GM04503 (cell line): ENCODE measurements at places on chromosomes 2 and 18.

- no peak for DNase-seq
These were observed 19.9 kb downstream of the SNORC start for GRCh38 chr2:232889876-232890401.

GRCh38 chr2:25310965-25311864 lies 30.5 kb downstream of the DNMT3A start:
- DNase-seq = no peak

DNA sequence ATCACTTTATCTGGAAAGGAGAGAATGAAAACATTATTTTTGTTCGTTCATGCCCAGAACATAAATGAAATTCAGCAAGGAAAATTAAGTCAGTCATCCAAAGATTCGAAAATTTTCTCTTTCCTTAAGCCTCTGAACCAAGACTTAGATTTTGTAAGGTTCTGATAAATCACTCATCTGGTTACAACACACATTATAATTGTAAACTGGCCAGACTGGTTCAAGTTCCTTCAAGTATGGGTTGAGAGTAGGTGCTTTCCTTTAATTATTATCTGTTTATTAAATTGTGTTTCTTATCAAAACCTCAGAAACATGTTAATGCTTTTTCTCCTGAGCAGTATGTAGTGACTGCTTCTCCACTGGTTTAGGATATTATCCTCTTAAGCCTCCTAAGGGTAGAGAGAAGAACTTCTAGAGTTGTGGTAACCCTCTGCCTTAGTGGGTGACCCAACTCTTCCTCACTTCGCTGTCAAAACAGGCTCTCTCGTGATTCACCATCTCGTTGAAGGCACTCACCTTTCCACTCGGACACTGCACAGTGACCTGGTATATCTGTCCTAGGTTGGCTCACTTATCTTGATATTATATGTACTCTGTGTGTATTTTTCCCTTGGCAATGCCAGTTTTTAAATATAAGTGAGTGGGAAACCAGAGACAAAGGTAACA lies 325.9 kb downstream of the PAX3 start:
- DNase-seq = no peak

DNA sequence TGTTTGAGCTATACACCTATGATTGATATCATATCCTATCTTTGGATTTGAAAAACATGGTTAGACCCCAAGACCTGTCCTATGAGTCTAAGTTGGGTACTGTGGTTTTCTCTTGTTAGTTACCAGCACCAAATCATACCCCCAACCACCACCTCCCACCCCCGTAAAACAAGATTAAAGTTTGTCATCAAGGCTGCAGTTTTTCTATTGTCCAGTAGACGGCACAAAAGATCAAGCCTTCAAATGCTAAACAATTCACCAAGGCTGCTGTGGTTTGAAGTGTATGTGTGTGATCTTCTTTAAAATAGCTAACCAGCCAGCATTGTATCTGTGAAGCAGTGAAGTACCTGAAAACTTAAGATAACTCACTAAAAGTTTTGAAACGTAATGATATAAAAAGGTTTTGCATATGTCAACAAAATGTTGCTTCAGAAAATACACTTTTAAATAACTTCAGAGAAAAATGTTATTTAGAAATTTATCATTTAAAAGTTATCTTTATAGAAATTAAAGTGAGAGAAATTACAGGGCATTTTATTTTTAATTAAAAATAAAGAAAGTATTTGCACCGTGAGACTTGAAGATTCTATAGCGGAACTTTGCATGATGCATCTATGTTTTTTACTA lies 5.8 kb upstream of the MEIS1 start:
- no peak for DNase-seq

DNA sequence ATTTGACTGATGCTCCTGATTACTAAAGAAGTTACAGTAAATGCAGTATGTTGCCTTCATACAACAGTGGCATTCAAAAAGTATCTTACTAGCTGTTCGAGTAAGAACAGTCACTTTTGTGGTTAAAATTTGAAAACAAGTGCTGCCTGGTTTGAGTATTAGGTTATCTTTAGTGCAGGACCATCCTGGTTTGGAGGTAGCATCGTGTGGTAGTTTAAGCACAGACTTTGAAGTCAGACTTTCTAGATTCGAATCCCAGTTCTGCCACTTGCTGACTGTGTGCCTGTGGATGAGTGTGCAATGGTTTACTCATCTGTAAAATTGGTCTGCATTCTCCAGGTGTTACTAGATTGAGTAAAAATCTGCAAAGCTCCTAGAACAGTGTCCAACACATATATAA lies 96.8 kb downstream of the SGPP2 start:
- DNase-seq = no peak

DNA sequence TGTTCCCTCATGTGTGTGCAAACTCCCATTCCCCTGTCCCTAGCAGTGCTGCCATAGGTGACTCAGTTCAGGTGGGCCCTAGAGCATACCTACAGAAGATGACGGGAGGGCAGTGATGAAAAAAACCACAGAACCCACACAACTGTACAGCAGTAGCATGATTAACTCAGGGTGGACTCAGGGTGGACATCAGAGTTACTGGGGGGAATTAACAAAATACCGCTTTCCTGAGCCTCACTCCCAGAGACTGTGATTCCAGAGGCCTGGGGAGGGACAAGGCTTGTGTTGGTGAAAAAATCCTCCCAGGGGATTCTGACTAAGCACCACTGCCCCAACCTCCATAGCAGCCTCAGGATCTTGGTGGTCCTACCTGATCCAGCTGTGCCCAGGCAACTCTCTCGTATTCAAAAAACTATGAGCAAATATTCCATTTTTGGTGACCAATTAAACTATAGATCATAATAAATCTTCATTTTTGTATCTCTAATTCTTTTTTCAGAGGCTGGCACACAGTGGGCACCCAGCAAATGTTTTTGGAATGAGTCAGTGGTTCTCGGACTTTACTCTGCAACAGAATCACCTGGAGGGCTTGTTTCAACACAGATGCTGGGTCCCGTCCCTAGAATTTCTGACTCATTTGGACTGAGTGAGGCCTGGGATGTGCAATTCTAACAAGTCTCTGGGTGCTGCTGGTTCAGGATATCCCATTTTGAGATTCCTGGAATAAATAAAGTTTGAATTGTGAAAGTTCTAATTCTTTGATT lies 84.1 kb upstream of the NABP1 start:
- DNase-seq = peak; percentile 51

- no peak for DNase-seq
These were observed 33.6 kb downstream of the APCDD1 start for GRCh38 chr18:10488017-10488416.

DNA sequence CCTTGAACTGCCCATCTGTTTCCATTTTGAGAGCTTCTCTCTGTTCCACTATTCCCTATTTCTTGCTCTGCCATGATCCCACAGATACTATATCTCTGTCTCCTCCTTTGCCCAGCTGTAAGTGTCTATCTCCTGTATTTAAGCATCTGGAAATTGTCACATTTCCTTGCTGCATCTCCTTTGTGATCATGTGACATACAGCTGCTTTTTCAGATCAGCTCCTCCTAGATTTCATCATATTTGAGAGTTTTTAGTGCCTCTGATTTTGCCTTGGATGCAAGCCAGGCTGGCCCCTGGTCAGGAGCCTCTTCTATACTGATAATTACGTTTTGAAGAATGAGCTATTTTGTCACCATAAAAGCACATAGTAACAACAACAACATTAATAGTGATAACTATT lies 131.7 kb upstream of the TNP1 start:
- no peak for DNase-seq

- DNase-seq = no peak
These were observed 101.5 kb downstream of the ZNF521 start for GRCh38 chr18:25250474-25250851.

DNA sequence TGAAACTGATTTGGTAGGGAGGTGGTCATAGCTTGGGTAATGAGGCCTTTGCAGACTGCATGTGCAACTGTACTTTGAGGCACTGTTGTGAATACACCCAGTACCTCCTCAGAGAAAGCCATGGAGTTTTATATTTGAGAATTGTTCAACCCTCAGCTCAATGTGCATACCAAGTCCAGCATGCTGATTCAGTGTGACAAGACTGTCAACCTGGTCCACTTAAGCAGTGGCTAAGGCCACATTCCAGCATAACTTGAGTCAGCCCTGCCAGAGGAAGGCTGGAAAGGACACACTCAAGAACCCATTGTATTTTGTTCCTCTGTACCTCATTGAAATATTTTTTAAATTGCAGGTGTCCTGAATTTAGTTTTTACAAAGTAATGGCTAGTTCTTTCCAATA lies 121.8 kb upstream of the HNMT start:
- DNase-seq = no peak

DNA sequence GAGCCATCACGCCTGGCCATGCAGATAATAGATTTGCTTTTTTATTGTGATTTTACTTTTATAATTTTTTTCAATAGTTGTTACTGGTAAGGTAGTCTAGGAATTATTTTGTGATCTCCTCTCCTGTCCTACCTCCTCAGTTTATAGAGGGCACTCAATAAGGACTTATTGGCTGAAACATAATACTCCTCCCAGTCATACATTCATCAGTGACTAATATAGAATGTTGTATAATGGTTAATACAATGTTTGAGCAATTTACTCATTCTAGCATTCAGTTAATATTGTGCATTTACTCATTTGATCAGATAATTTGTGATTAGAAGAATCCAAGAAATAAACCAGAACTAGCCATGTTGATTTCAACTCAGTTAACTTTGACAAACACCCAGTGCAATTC lies 25.8 kb upstream of the PPP3R1 start:
- DNase-seq = no peak

- DNase-seq = peak; percentile 5
These were observed 1110.6 kb upstream of the ACVR2A start for GRCh38 chr2:146734042-146734820.

- peak; percentile 98 for DNase-seq
These were observed 105.5 kb downstream of the COLEC12 start for GRCh38 chr18:394987-395362.

DNA sequence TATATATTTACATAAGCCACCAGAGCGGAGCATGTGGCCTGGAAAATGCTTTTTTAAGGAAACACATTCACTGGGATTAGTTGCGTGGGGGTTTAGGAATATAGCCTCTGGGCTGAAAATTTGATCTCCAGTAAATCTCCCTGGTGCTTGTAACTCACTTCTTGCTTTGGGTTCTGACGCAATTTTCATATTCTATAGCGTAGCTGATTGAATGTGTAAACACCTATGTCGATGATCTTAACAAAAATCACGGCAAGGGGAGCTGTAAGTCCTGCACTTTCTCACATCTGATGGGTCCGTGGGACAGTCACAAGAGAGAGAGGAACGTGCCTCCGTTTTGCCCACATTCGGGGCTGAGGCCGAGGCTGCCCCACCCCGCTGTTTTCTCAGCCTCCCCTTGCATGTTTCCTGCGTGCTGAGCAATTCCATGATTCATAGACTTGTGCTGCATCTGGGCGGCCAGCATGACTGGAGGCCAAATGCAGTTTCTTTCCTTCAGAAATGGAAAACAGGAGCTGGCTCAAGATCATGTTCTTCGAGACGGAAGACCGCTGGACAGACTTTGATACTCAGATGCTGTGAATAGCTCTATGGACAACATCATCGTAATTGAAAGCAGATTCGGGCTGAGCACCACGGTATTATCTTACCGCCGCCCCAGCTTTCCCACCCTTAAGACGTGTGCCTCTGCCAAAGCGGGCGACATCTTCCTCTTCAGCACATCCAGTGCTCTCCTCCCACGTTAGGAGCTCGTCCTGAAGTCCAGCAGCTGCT lies 109.2 kb downstream of the TMEM18 start:
- DNase-seq = peak; percentile 31

DNA sequence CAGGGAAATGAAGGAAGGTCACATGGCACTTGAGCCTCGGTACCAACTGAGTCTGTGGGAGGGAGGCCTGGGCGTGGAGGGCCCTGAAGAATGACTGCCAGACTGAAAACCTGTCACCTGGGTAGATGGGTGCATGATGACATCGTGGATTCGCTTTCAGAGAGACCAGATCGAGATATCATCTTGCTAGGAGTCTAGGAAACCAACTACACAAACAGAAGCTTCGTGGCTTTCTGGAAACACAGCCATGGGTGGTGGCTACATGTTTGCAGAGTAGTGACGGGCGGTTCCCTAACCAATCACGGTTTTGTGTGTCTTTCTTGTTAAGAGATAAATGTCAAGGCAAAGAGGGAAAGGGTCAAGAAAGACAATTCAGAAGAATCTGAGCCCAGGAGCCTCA lies 155.0 kb downstream of the EIPR1 start:
- DNase-seq = no peak

DNA sequence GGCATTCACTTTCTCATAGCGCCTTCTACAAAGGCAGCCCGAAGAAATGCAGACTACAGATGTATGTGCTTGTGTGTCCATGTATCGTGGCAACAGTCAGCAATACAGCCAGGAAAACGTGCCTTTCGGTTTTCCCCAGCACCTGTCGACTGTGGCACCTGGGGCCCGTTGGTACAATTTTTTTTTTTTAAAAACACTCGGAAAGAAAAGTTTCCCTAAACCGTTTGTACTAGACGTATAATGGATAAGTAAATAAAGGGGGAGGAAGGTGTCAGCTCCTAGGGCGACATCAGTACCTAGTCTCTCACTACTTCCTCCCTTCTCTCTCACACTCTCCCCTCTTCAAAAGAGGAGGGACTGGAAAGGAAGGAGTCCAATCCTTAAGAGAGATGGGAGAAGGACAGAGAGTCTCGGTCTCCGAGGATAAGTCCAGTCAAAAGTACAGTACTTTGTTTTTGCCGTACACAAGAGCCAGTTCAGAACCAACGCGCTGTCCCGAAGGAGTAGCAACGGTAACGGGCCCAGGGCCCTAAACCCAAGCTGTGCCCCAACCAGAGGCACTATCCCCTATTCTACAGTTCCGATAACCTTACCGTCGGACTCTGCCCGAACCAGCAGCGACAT lies 759 bp downstream of the PPP4R3B start:
- DNase-seq = peak; percentile 17

GRCh38 chr2:241242306-241242705 lies 53.8 kb downstream of the ANO7 start:
- no peak for DNase-seq

DNA sequence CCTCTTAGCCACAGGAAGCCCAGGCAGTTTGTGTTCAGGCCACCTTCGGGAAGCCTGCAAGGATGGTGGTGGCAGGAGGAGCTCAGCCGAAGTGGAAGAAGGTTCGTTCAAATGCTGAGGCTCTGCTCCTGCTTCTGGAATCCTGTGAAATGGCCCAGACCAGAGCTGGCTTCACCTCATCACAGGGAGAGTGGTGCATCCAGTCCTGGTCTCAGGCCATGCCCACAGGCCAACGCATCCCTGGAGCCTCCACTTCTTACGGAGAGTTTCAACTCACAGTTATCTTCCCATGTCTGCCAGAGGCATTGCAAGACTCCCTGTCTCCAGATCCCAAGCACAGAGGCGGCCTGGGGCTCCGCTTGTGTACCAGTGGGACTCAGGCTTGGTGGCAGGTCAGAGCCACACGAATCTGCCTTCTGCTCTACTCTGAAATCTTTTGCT lies 82.3 kb downstream of the NDUFA10 start:
- DNase-seq = no peak

GRCh38 chr2:72133721-72134407 lies 13.8 kb downstream of the CYP26B1 start:
- no peak for DNase-seq

GRCh38 chr2:232026910-232027309 lies 65.4 kb downstream of the DIS3L2 start:
- DNase-seq = no peak

- DNase-seq = no peak
These were observed 31.6 kb downstream of the RNF144A start for GRCh38 chr2:6948677-6949351.

- no peak for DNase-seq
These were observed 295.6 kb upstream of the DLGAP1 start for GRCh38 chr18:4750393-4751346.
